ENCODE measurements at places on chromosomes 1 and 21. TPM values are rescaled to one million over a fixed set of nuclear protein-coding genes. Genes with fewer than 3 reads are reported as not detected.

The MYOM3 gene
- under 0.01 TPM for total RNA-seq

The SERTAD4 gene
- total RNA-seq, result 12.1 TPM

The TLR5 gene
- 0.28 TPM for total RNA-seq

The SIM2 gene
- 5.4 TPM for total RNA-seq

The YIPF1 gene
- 20.9 TPM for total RNA-seq

The PDE9A gene
- 1.3 TPM for total RNA-seq

The TFF2 gene
- not detected for total RNA-seq

The CNIH3 gene
- total RNA-seq, result 11.3 TPM

Measured in regular cardiac myocyte (primary cell).